8988T (cell line): ENCODE measurements at places on chromosomes 6 and 20.

DNA sequence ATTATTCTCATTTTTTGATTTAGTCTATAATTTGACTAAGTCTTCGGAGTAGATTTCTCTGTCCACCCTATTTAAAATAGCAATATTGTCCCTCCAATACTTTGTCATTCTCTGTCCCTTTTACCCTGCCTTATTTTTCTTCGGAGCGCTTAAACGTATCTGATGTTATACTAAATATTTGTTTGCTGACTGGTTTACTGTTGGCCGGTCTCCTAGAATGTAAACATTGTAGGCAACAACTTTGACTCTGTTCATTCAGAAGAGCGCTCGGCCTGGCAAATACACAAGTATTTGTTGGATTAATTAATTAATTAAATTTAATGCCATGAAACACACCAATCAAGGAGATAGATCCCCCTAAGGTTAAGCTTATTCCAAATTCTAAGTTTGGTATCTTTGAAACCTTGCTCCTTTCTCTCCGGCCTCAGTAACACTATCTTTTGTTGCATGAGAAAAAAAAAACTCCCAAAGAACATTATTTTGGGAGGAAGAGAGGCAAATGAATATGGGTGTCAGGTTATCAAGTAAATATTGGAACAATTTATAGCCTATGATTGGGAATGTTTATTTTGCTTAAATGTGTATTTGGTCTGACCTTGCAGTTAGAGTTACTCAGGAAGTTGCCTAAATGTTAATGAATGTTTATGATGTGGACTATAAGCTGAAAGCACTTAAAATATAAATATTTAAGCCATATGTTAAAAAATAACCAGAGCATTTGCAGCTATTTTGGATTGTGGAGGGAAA, 231.1 kb downstream of the SOX4 start:
- DNase-seq, result no peak

- no peak for DNase-seq
Measured at GRCh38 chr20:56417911-56418310, 5.9 kb downstream of the CASS4 start.

- DNase-seq, result no peak
Measured at GRCh38 chr6:7664003-7664402, 61.9 kb upstream of the BMP6 start.

- no peak for DNase-seq
Measured at GRCh38 chr6:122753688-122754056, 25.8 kb upstream of the FABP7 start.

DNA sequence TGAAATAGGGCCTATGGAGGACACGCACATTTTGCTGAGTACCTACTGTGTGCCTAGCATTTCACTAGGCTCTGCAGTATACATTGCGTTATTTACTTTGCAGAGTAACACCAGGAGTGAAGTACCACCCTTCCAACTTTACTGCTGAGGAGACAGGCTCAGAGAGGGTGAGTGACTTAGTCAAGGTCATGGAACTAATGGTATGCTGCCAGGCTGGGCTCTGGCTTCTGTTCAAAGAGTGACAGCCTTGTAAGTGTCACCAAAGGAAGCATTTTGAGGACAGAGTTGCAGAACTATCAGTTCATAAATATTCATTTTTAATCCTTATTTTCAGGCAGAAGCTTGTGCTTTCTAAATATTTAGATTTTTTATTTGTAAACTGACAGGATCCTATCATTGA, 754.9 kb upstream of the CHD6 start:
- DNase-seq, result no peak

DNA sequence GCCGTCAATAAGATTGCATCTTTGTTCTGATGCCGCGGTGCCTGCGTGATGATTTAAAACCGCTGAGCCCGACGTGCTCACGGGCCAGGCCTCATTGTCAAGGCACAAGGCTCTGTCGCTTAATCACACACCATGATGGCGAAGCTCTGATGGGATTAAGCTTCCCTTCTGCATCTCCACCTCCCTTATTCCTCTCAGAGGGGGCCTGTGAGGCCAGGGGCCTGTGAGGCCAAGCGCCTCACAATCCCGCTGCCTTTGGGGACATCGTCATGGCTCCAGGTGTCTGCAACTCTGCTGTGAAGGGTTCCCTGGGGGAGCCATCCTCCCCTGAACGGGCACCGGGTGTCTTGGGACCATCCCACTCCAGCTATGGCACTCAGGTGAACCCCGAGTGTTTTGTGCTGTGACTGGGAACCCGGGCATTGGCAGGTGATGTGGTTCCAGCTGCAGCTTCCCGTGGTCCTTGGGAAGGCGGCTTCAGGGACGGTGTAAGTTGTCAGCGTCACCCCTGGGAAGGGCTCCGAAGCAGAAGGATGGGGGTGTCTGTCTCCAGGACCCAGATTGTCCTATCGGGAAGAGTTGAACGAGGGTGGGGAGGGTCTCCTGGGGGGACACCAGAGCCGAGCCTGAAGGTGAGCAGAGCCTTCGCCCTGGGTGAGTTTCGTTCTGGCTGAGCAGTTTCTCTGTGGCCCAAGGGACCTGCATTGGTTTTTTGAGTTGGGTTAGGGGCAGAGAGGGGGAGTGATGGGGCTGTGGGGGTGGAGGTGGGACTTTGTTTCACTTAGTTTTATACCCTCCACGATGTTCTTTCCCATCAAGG, 18.0 kb upstream of the BHLHE23 start:
- DNase-seq, result no peak

GRCh38 chr6:73983367-73983766, 287.4 kb downstream of the CD109 start:
- no peak for DNase-seq

DNA sequence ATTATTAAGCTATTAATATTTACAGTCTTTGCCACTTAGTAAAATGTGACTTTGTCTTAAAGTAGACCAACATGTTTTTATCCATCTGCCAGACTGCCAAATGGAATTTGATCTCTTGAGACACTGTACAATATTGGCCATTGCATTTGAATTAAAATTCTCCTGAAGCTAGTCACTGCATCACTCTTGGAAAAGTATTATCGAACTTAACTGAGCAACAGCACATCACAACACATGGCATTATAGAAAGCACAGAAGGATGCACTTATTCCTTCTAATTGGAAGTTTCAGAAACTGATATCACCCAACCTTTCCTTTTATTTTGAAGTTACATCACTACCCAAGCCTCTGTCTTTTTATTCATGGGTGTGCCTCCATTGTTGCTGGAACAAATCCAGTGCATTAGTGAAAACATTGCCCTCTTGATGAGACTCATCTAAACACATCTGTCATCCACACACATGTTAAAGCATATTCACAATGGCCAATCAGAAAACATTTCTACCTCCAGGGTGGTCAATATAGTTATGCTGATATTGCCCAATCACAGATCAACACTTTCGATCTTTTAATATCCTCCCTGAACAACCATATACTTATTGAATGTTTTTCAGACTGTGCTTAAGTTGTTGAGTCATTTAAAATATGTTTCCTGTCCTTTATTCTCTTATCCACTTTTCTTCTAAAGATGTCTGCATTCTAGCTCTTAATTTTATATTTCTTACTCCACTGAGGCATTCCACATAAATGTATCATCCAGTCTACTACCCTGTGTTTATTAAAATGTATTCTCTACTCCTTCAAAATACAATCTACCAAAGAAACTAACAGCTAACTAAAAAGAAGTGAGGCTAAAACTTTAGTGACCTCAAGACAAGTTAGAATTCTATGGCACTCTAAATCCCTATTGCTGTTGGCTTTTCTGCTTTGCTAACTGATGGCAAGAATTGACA, 535.0 kb downstream of the RFPL4B start:
- no peak for DNase-seq

GRCh38 chr6:168208402-168208801, 111.2 kb downstream of the DACT2 start:
- DNase-seq, result no peak

DNA sequence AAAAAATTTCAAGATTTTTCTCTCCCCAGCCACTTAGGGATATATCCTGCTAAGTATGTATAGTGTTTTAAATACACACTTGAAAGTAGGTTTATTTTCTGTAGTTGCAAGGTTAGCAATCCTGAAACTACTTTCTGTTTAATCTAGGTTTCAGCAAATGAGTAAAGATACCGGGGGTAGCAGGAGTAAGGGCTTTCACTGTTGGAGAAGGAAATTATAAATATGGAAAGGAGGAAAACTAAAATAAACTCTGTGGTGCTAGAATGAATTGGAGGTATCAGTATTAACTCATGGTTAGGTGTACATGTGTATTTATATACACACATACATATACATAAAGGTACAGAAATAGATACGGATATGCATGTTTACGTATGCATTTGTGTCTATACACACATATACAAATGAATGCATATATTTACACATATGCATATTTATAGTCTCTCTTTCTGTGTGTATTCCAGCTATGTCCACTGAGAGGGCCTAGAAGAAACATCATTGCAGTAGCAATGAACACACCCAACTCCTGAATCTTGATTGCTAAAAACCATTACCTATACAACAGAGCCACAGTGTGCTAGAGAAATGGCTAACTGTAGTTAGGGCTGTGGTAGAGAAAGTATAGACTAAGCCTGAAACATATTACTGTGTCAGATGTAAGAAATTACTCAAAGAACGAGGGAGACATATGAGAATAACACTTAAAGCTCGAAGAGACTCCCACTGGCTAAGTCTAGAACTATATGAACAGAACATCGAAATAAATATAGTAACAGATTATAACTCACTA, 95.9 kb upstream of the EMILIN3 start:
- no peak for DNase-seq

GRCh38 chr20:54122189-54122588, 51.6 kb downstream of the CYP24A1 start:
- DNase-seq, result no peak

GRCh38 chr6:15673666-15674065, 10.8 kb upstream of the DTNBP1 start:
- no peak for DNase-seq

- no peak for DNase-seq
Measured at GRCh38 chr6:89685311-89685710, 46.8 kb upstream of the LYRM2 start.

DNA sequence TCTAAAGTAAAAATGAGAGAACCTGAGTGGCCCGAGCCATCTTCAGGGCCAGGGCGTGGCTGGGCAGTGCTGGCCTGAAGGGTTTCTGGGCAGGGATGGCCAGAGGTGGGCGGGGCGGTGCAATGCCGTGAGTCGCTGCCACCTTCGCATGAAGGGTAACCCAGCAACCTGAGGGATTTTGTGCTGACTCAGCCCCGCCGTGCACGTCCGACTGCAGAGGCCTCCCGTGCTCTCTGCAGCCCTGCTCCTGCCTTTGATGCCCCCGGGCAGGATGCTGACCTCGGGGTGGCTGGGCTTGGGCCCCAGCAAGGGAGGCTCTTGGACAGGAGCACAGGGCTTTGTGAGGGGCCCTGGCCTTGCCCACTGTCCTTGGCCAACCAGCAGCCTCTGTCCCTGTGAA, 81.7 kb upstream of the GATA5 start:
- no peak for DNase-seq

- DNase-seq, result no peak
Measured at GRCh38 chr6:94570581-94570980, 1006.8 kb upstream of the MANEA start.

GRCh38 chr6:16136091-16136490, 7.2 kb downstream of the MYLIP start:
- no peak for DNase-seq

DNA sequence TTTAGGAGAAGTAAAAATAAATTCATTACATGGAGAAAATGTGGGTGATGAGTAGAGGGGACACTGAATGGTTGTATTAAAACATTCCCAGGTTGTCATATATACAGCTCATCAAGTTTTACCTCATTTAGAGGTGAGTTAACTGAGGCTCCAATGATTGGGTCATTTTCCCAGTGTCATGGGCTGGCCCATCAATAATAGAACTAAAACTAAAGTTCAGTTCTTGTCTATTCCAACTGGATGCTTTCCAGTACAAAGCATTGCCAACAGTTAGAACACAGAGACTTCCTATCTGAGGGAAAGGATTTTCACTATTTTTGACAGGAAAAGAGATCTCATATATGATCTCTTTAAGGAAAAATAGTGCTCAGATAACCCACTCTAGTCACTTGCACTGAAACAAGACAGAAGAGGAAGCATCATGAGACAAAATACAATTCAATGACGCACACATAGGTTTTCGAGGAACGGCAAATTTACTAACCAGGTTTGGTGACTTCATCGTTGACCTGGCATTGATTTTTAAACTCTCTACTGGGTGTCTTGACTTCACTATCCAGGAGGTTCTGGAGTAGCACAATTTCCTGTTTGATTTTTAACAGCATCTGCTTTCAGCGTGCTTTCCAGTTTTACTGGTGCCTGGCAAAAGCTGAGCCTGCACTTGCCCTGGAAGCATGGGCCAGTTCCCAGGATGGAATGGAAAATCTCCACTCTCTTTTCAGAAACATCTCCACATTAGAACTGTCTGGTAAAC, 195.5 kb upstream of the FBXL4 start:
- no peak for DNase-seq

DNA sequence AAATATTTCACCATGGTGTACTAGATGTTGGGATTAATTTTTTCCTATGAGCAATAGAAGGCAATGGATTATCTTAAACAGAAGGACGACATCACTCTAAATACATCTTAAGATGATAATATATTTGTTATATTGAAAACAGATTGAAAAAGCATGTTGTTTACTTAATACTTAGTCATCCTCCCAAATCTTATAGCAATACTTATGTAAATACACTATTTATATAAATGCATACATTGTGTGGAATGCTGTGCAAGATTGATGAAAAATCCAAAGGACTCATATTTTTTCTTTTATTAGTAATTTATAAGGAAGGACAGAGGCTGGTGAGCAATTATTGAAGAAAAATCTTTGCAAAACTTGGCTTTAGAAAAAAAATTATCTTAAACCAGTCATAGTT, 593.5 kb downstream of the MMUT start:
- no peak for DNase-seq

DNA sequence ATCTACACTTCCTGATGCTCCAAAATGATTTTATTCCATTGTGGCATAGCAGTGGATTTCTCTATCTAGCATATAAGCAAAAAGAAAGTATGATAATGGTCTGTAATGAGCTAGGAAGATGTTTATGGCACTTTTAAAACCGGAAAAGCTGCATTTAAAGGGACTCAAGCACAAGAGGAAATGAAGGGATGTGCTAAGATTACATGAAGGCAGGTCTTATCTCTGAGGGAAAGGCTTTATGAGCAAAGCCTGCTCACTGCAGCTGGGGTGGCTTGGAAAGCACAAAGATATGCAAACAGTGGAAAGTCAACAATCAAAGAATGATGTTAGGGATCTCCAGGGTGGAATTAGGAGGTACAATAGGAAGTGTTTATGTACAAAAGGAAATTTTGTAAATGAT, 138.2 kb downstream of the TENT5A start:
- no peak for DNase-seq
